ENCODE measurements at places on chromosomes 12 and 14.

DNA sequence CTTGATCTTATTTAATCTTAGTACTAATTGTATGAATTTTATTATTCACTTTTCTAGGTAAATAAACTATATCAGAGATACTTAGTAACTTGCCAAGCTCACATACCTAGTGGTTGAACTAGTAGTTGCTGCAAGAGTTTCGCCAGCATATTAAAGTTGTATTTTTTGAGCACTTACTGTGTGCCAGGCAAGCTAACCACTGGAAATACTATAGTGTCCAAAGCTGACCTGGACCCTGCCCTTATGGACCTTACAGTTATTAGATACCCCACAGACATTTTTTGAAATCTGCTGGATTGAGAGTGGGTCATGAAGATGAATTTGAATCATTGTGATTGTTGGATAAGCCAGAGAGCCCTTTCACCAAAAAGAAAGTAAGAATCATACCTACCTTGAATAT lies 125.0 kb downstream of the RAD51B start:
- DNase-seq = no peak

- no peak for DNase-seq
Observed at GRCh38 chr12:58860788-58861240, 59.5 kb downstream of the LRIG3 start.

GRCh38 chr14:56199095-56199981 lies 81.1 kb downstream of the PELI2 start:
- no peak for DNase-seq

- no peak for DNase-seq
Observed at GRCh38 chr12:124741211-124741610, 122.5 kb downstream of the SCARB1 start.

DNA sequence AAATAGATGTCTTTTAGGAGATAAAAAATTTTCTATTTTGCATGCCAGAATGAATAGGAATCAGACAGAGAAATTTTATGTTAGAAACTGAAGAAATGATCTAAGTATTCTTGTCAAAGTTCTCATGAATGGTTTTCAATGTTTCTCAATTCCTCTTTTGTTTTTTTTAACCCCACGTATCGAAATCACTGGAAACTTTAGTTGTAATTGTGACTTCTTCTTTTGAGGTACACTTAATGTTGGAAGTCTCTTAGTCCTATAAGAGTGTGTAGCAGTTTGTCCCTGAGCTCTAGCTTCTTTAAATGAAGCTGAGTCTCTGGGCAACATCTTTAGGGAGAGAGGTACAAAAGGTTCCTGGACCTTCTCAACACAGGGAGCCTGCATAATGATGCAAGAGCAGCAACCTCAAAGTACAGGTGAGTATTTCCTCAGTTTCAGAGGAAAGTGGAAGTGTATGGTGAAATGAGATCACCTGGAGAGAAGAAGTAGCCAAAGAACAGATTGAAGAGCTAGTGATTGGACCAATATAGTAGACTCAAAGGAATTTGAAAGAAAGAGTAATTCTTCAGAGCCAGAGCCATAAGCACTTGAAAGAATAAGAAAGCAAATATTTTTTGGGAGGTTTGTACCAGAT lies at the start of gene CLEC6A:
Gene CLEC6A, plus strand, starts transcription at position 236 of the 634 bp plus-strand sequence. Its CDS starts 150 bp downstream, at position 386.
- DNase-seq = no peak

DNA sequence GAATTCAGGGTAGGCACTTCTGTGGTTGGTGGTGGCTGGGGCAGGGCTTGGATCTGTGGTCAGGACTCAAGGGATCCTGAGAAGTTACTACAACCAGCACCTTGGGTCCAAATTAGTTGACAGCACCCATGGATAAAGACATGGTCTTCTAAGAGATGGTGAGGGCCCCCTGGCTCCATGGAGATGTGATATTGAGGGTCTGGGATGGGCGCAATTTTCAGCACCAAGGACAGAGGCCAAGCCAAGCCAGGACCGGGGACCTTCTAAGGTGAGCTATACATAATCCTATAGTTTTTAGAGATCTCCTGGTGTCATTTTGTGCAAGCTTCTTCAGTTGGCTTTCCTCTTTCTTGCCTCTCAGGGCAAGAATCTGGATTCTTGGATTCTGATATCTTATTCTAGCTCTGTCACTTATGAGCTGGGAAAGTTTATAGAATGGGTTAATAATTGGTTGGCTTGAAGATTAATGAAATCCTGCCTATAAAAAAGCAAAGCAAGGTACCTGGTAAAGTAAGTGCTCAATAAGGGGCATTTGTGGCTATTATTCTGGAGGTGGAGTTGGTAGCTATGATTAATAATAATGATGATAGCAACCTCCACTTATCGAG lies 130.1 kb upstream of the LHX5 start:
- no peak for DNase-seq

GRCh38 chr14:75231320-75231719 lies 47.3 kb upstream of the FOS start:
- no peak for DNase-seq

GRCh38 chr14:84922370-84922769 lies 607.6 kb upstream of the FLRT2 start:
- DNase-seq = no peak

GRCh38 chr12:109795023-109795422 lies 38.2 kb downstream of the TRPV4 start:
- DNase-seq = no peak

GRCh38 chr12:115687094-115687493 lies 590.4 kb downstream of the MED13L start:
- DNase-seq = no peak

- DNase-seq = no peak
Observed at GRCh38 chr14:67806246-67806645, 10.1 kb downstream of the ZFYVE26 start.

DNA sequence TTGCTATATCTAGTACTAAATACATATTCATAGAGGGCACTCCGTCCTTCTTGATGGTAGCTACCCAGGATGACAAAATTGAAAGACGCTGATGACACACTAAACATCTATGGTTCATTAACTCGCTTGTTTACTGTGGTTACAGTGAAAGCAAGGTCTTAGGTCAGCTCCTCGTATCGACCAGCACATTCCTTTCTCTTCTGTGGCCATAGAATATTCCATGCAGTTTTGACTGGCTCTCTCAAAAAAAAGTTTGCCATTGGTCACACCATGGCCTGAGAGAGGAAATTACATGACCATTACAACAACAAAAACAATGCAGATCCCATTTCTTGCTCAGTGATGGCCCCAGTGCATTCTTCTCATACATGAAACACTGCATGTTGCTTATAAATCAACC lies 411.4 kb upstream of the SOX5 start:
- DNase-seq = no peak

GRCh38 chr14:93263416-93263815 lies 56.4 kb downstream of the UBR7 start:
- DNase-seq = no peak

- no peak for DNase-seq
Observed at GRCh38 chr12:100329800-100330199, 27.1 kb upstream of the SLC17A8 start.

DNA sequence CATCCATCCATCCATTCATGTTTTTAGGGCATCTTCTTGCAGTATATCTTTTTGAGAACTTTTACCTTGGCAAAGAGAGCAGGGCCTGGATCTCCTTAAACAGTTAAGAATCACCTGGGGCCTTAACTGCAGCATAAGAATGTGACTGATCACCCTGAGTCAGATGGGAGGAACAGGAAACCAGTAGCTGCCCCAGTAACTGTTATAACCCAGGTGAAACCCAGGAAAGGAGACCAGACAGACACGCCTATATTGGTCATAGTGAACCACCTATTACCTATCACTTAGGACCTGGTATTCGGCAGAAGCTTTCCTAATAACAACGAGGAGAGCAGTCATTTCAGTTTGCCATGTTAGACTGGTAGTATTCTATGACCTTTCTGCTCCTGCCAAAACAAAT lies 43.4 kb upstream of the NR2C1 start:
- no peak for DNase-seq
